SJCRH30 (cell line): ENCODE measurements at places on chromosomes 5 and 9. TPM values are rescaled to one million over a fixed set of nuclear protein-coding genes. Genes with fewer than 3 reads are reported as not detected.

CDX1 gene
- not detected in 2 replicates for total RNA-seq

COL27A1 gene
- total RNA-seq = 13.0 and 18.6 TPM in 2 replicates

- no peak for DNase-seq
Measured at GRCh38 chr5:95907067-95907705, 54.5 kb downstream of the ELL2 start.

DNA sequence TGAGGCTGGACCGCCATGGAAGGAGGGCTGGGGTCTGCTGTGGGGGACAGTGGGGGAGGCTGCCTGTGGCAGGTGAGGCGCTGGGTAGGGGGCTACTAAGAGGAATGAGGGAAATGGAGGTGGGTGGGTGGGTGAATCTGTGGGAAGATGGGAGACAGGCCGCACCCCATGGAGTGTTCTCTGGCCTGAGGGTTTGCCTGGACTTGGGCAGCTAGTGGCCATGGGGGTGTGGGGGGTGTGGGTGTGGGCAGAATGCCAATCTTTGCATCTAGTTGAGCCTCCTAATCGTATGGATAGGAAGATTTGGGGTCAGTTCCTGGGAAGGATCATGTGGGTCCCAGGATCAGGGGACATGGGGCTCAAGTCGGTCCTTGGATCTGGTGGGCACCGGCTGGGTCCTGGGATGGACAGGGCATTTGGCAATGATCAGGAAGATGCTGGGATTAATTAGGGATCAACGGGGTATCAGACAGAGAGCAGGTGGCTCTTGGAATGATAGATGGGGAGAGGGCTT, 518 bp downstream of the ZDHHC12 start:
- no peak for DNase-seq

TBC1D2 gene
- 1.4 and 1.8 TPM in 2 replicates for total RNA-seq
